CD4-positive, alpha-beta T cell treated with Interferon alpha-2 for 1 hour (primary cell): ENCODE measurements at places on chromosomes 7 and 10.

GRCh38 chr10:19728376-19728775 is 87.9 kb upstream of the PLXDC2 start:
- no peak for DNase-seq

DNA sequence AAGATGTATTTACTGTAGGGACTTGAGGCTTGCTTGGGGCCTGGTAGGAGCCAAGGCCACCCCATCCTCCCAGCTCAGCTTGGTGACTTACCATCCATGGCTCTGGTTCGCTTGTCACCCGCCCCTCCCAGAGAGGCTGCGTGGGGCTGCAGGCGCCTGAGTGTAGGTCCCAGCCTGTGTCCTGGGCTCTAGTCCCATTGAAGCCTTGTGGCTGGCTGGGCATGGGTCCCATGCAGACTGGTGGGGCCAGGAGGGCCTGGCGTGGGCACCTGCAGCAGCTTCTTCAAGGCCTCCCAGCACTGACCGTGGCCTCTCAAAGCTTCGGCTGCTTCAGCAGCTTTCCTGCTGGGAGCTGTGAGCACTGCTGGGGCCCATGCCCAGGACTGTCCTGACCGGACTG is 118.1 kb downstream of the INPP5A start:
- no peak for DNase-seq

DNA sequence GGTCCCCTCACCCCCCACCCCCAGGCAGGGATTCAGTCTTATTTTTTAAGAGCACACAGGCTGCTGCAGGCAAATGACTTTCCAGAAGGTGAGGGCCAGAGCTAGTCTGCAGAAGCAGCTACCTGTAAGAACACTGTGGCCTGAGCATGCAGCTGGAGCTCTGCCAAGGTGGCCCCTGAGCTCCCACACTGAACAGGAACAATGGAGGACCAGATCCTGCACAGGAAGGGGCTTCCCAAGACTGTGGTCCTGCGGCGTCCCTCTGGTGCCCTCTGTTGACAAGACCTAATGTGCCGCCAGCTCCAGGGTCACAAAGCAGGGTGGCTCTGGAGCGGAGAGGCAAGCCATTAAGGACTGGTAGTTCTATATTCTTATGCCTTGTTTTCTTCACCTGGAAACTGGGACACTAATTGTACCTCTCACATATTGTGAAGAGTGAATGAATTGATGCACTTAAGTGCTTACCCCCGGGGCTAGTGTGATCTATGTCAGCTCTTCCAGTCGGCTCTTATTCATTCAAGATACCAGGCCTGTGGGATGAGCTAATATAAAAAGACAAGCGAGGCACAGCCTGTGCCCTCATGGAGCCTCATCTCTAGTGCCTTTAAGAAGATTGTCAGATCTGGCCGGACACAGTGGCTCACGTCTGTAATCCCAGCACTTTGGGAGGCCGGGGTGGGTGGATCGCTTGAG is 8.0 kb upstream of the BEND7 start:
- DNase-seq = peak; percentile 7

- DNase-seq = no peak
These were observed 89.3 kb downstream of the DOCK4 start for GRCh38 chr7:112116894-112117293.

- DNase-seq = no peak
These were observed 14.3 kb upstream of the LARP4B start for GRCh38 chr10:945778-946177.

DNA sequence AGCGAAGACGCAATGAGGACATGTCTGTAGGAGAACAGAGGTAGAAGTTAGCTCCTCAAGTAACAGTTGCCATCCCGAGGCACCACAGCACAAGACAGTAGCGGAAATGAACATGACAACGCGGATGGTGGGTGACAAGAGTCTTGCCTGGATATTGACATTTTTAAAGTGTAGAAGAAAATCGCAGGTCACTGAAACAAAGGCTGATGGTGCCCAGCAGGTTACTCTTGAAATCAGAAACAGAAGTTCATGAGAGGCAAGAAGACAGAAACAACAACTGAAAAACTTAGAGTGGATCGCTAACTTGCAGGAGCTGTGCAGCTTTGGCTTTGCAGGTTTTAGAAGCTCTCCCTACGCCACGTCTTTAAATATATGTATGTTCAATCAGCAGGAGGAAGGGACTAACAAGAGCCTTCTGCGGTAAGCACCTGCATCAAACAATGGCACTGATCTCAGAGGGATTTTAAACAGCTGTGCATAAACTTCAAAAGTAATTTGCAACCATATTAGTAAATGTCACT is 1.8 kb downstream of the PRKCQ start:
- DNase-seq = no peak

DNA sequence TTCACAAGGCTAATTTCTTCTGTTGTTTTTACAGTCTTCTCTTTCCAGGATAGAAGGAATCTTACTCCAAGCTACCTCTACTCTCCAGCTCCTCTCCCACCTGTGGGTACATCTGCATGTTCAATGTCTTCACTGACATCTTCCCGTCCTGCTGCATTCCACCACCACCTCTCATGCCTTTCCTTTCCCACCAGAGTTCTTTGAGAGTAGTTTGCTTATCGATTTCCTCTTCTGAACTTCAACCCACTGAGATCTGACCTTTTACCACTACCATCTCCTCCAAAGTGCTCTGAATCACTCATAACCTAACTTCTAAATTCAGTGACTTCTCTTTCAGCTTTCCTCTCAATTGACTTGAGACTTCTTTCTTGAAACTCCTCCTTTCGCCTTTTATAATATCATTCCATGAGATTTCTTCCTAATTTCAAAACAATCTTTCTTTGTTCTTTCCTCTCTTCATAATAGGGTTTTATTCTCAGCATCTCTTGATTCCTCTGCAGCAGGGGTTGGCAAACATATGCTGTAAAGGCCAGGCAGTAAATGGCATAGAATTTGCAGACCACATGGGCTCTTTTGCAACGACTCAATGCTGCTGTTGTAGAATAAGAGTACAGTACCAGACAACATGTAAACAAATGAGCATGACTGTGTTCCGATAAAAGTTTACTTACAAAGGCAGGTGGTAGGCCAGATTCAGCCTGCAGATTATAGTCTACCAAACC is 22.1 kb downstream of the ACSL5 start:
- DNase-seq = no peak

DNA sequence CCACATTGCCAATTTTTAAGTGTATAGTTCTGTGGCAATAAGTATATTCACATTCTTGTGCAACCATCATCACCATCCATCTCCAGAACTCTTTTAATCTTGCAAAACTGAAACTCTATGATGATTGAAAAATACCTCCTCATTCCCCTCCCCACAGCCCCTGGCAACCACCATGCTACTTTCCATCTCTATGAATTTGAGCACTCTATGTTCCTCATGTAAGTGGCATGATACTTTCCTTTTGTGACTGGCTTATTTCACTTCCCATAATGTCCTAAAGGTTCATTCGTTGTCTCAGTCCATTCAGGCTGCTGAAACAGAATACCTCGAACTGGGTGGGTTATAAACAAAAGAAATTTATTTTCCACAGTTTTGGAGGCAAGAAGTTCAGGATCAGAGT is 23.4 kb upstream of the EGR2 start:
- no peak for DNase-seq

GRCh38 chr7:158281441-158281840 is 306.2 kb downstream of the PTPRN2 start:
- DNase-seq = no peak

DNA sequence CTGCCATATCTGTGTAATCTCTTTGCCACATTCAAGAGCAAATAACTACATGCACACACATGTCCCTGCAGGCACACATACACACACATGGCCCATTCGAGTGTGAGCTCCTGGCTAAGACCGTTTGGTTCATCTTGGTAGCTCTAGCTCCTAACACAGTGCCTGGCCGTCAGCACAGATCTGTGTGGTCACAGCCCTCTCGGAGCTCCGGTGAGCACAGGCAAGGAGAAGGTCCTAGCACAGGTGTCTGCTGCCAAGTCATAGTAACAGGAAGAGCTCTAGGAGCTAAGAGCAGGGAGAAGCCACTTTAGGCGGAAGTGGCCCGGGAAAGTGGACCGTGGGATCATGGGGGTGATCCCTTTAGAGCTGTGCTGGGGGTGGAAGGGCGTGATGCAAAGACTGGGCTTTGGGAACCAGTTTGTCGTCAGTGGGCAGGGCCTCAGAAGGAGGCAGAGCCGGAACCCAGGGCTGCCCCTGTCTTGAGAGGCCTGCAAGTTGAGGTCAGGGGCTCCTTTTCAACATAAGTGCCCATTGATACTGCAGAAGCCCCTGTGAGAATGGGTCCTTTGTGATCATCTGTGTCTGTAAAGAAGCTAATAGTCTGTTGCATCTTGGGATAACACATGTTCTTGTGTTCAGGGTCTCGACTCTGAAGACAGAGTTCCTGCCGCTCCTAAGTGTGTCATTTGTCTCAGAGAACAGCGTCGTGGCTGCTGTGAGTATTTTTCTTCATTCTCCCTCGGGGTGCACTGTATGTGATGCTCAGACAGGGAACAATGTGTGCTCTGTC is 16.6 kb upstream of the ARPC1B start:
- no peak for DNase-seq

DNA sequence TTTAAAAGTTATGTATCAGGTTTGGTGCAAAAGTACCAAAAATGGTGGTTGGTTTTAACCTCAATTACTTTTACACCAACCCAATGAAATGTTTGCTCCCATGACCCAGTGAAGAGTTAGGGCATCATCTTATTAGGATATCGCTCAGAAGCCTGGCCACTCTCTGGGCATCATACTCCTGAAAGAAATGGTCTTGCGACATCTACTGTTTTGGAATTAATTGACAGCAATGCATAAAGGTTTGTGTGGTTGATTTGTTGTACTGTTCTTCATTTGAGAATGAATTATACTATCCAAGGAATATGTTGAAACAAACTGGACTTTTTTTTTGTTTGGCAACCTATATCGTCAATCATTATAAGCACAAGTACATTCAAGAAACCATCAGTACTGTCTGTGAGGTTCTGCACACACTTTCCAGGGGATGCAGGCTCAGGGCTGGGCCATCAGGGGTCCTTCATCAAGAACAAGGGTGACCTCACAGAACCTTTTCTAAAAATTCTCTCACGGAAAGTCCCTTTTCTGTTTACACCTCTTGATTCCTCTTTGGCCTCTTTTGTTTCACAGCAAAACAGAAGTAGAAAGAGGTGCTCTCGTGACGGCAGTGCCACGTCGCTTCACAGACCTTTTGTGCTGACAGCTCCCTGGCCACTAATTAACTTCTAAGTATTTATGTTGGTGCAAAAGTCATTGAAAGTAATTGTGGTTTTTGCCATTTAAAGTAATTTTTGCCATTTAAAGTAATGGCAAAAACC is 117.2 kb upstream of the KLF6 start:
- peak; percentile 80 for DNase-seq

GRCh38 chr10:11663763-11664555 is 52.5 kb upstream of the USP6NL start:
- no peak for DNase-seq

GRCh38 chr7:21108182-21108581 is 319.7 kb upstream of the SP4 start:
- no peak for DNase-seq

- no peak for DNase-seq
These were observed 32.1 kb downstream of the FOXK1 start for GRCh38 chr7:4714161-4714700.

DNA sequence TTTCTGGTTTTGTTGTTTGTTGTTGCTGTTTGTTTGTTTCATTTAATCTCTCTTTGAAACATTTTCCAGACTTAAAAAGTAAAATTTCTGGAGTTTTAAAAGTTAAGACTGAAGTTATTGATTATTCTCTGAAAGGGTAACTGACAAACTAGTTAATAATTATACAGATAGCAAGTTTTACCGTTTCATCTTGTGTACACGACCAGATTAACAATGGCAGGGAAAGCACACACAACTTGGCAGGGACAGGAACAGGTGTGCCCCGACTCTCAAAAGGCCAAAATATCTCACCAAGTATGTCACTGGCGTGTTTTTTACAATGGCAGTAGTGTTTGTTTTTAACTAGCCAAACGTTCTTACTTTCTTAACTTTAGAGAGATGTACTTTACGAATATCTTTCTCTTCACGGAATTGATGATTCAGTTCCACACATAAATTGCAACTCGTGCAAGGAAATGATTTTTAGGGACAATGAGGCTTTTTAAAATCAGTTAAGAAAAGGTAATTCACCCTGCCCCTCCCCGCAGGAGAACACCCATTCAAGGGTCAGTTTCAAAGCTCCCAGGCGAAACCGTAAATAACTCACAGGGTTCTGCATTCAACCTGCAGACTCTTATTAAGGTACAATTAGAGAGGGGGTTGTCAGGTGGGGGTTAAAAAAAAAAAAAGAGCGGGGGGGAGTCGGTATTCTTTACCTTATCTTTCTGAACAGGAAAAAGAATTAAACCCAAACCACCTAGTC is 3.5 kb downstream of the CTBP2 start:
- DNase-seq = no peak

GRCh38 chr7:132430041-132430855 is 146.0 kb downstream of the PLXNA4 start:
- DNase-seq = no peak

- no peak for DNase-seq
These were observed 56.5 kb downstream of the LMBR1 start for GRCh38 chr7:156836443-156836842.

GRCh38 chr10:32412499-32412853 is 33.5 kb upstream of the CCDC7 start:
- no peak for DNase-seq

- no peak for DNase-seq
These were observed 204.1 kb downstream of the KCNMA1 start for GRCh38 chr10:77433546-77433945.

DNA sequence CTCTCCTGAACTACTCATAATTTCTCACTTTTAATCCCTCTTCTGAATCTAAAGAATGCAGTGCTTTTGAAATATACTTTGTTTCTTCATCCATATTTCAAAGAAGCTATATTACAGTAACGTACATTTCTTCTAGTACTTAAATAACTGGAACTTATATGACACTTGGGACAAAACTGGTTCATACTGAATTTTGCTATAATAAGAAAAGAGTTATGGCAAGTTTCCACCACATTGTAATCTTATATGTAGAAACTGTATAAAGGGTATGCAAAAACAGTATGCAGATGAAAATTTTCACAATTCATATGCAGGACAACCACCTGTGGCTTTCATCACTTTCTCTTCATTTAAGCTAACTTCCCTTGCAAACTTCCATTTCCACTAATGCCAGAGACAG is 785.7 kb downstream of the CNTNAP2 start:
- DNase-seq = no peak

DNA sequence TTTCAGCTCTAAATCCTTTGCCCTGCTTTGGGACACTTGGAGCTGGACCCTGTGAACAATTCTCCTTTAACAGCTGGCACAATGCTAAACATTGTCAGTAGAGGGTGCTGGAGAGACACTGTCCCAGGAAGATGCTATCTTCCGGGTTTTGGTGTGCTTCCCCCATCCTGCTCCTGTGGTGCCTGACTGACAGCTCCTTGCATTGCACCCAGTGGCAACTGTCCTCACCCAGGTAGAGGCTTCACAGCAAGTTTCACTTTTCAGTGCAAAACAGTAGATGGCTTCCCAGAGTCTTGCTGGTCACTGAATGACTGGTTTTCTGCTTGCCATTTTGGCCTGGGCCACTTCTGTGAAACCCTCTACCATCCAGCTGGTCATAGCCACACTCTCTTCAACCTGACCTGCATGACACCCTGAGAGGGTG is 77.3 kb downstream of the CDC14C start:
- DNase-seq = no peak

GRCh38 chr7:43747328-43748105 is 11.0 kb upstream of the BLVRA start:
- DNase-seq = no peak

- DNase-seq = no peak
These were observed 340.8 kb upstream of the PODXL start for GRCh38 chr7:131897016-131897789.

- DNase-seq = peak; percentile 74
These were observed 204.7 kb upstream of the KLF14 start for GRCh38 chr7:130938661-130939060.

- peak; percentile 14 for DNase-seq
These were observed 74.7 kb downstream of the CXCL12 start for GRCh38 chr10:44309939-44310761.
